H4 (cell line): ENCODE measurements at places on chromosomes 7 and 10. TPM values are rescaled to one million over a fixed set of nuclear protein-coding genes. Genes with fewer than 3 reads are reported as not detected.

GRCh38 chr7:36379831-36380504 is 9.7 kb upstream of the ANLN start:
- no peak for DNase-seq

DNA sequence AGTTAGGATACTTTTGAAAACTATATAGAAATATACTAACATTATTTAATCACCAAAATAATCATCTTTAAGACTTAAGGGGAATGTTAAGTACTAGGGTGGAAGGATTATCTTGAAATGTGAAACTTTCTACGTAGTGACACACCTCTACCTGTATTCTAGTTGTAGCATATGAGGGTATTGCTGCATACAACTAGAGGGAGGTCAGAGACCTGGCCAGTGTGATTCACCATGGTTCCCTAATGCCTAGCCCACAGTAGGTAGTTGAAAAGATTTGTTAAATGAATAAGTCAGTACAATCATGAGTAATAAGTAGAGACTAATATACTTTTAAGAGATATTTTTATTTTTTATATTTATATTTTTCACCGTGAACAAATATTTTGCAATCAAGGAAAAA is 84.1 kb upstream of the RPA3 start:
- no peak for DNase-seq

The ARPC1A gene
- total RNA-seq = 207 and 218 TPM in 2 replicates

- DNase-seq = peak; percentile 98
These were observed 33.4 kb downstream of the OGDH start for GRCh38 chr7:44639671-44640321.

DNA sequence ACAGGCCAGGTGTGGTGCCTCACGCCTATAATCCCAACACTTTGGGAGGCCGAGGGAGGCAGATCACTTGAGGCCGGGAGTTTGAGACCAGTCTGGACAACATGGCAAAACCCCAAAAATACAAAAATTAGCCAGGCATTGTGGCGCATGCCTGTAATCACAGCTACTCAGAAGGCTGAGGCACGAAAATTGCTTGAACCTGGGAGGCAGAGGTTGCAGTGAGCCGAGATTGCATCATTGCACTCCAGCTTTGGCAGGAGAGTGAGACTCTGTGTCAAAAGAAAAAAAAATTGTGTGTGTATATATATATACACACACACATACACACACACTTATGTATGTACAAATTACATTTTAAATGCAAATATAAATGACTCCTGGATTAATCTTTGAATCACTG is 76.8 kb upstream of the LRRN3 start:
- no peak for DNase-seq

- no peak for DNase-seq
These were observed 549.7 kb downstream of the TCERG1L start for GRCh38 chr10:130761788-130762301.
